Skin of body (tissue), 3 donors: ENCODE measurements at places on chromosomes 3 and 15.
A peak's percentile ranks its signal among the peaks of the same experiment; 100 is the strongest.

GRCh38 chr15:39031596-39031995, 467.0 kb upstream of the RASGRP1 start:
- DNase-seq = no peak

GRCh38 chr3:37729119-37729518, 132.6 kb upstream of the CTDSPL start:
- DNase-seq = no peak

DNA sequence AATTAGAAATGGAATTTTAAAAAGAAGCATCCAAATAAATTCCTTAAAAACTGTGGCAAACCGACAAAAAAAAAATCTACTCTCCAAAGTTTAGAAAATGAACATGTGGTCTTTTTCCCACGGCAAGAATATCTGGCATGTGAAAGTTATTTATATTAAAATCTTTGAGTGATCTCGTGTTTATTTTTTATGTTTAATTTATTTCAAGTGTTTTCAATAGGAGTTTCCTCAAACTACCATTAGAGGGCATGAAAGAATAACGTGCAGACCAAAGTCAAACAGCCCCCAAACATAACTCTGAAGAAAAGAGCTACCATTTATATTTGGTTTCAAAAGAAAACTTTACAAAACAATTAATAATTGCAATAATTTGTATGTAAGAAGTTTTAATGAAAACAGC, 286.4 kb downstream of the ZIC4 start:
- peak; percentile 20 for DNase-seq

DNA sequence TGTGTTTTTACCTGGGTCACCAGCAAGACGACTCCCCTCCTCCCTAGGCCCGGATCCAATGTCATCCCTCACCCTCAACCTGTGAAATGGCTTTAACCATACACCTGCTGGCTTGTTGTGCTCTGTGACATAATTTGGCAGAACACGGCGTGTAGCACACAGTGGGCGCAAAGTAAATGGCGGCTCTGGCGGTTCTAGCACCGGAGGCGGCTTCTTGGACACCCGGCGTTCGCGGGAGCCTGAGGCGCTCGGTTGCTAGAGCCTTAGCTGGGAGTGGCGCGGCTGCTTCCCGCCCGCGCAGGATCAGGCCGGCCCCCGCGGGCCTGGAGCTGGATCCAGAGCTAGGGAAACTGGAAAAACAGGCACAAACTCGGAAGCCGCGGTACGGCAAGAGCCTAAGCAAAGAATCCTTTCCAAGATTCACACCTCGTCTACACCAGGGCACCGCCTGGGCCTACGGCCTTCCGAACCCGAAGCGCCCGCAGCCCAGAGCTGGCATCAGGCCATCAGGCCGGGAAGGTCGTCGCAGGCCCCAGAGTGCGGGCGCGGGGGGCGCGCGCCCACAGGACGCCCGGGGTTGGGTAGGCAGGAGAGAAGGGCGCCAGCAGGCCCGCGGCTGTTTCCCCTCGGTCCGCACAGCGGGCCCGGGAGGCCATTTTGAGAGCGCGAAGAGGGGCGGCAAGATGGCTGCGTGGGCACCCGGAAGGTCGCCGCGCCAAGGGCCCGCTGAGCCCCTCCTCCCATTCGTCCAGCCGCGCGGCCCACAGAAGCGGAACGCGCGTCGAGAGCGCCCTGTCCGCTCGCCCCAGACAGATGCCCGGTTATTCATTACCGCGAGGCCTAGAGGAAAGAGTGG, 43.9 kb upstream of the POLG start:
- no peak for DNase-seq

DNA sequence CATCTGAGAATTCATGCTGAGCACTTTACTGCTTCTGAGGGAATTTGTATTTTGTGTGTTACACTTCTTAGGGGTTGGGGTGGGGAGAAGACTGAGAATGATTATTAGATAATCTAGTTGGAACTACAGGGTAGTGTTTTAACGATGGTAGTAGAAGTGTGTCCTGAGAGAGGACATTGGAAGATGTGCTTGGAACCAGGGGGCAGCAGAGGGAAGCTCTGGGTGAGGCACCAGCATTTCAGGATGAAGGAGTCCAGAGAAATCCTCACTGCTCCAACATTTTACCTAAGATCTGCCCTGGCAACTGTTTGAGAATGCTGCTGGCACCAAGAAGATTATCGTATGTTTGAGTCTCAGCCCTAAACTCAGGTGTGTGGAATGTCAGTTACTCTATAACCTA, 145.5 kb downstream of the SQOR start:
- no peak for DNase-seq

DNA sequence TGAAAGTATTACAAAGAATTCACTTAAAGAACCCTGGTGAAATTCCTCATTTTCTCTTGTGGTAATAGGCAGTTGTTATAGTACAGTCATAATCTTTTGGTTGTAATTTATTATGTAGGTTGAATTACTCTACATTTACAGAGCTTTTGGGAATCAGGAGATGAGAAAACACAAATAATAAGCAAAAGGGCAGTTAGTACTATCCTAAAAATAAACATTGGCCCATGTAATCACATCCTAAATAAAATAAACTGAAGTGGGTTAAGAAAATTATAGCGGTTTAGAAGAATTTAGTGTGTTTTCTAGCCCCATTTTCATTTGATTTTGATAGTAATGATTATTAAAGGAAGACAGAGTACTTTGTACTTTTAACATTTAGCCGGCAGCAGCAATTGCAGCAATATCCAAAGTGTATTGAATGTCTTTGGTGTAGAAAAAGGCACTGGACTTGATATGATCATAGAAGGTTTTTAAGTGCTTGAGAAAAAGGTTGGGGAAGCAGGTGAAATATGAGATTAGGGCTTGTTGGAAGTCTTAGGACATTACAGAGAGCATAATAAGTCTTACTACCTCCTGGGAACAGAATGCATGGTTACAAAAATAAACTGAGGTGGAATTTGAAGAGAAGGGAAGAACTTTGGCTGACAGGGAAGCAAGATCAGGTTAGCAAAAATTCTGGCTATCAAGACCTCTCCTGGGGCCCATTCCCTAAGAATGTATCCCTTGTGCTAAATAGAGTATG, 79.9 kb downstream of the MBNL1 start:
- DNase-seq = no peak

GRCh38 chr3:158809642-158810041, 7.8 kb downstream of the MFSD1 start:
- DNase-seq = no peak

DNA sequence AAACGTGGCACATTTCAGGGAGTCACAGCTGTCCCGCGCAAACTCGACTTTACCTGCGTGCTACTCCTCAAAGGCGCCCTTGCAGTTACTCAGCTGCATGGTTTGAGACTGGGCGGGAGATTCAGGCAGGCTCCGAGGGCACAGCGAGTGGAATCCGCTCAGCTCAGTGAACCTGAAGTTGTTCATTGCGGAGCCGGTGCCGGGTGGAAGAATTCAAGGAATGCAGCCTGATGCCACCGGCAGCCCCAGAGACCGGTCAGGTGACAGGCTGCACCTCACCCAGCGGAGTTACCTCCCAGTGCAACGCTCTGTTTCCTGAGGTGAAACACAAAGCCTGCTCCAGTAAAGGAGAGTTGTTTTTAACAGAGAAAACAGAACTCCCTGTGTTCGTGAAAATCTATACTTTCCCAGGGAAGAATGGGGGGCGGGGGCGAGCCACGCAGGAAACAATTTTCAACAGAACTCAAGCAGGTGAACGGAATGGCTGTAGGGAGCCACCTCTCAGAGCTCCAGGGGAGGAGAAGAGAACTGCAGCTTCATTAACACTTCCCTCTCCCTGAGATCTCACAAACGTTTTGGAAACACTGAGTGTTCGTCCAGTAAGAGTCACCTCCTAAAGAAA, 3.8 kb downstream of the VEPH1 start:
- DNase-seq = no peak

GRCh38 chr3:55564726-55565125, 77.6 kb upstream of the WNT5A start:
- no peak for DNase-seq

- no peak for DNase-seq
These were observed 29.8 kb upstream of the TSC22D2 start for GRCh38 chr3:150378301-150378748.

DNA sequence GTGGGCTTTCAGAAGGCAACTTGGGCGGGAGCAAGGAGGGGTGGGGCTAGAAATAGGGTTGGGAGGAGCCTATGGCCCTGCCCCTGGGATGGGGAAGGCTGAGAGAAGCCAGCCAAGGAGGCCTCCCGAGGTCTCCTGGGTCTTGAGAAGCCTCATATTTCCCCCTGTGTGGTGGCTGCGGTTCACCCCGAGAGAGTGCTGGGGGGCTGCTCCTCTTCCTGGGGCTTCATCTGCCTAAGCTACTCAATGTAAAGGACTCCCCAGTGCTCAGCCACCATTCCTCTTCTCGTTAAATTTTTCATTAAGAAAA, 174.3 kb downstream of the SMAD6 start:
- DNase-seq = no peak

DNA sequence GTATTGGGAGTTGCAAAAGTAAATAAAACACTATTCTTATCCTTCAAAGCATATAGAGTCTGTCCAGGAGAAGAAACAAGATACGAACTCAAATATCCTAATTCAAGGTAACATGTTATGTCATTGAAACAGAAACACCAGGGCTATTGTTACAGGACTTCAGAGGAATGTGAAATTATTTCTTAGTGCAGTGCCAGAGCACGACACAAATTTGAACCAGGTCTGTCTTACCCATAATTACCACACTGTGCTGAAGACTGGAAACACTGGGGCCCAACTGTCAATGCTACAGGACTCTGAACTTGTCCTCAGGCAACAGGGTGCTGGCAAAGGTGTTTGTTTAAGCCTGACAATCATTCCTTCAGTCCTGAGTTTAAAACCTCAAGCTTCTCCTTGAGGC, 633.6 kb upstream of the UBE2E2 start:
- DNase-seq = no peak

GRCh38 chr3:153752405-153753027, 368.7 kb upstream of the ARHGEF26 start:
- no peak for DNase-seq

DNA sequence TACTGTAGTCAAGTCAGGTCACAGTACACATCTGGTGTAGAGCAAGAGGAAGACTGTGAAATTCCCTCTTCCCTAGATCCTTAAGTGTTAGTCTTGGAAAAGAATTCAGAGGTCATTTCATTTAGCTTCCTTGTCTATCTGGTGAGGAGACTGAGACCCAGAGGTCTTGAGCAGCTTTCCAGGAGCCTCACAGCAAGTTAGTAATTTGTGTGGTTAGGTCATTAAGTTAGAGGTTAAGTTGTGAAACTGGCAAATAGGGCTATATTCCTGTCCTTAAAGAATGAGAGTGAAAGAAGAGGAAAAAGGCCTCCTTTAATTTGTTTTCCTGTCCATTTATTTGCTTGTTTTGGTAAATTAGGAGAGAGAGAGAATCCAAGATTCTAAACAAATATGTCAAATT, 9.0 kb downstream of the PODXL2 start:
- DNase-seq = no peak

- no peak for DNase-seq
These were observed 63.0 kb upstream of the TIMP4 start for GRCh38 chr3:12221663-12222062.

- no peak for DNase-seq
These were observed 303.6 kb upstream of the ARPP21 start for GRCh38 chr3:35335703-35336102.

DNA sequence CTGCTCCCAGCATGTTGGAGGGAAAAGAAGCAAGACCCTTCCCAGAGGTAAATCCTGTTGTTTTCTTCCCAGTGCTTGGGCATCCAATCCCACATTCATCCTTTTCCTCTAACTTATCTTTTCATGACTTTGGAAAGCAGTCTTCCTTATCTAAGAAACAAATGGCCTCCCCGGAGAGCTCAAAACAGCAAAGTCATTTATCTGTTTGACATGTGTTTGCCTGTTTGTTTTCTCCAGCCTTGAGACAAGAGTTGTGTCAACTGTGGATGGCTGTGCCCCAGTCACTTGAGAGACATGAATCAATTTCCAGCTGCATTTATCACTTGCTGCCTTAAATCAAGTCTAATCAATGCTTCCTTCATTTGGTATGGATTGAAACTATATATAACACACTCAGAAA, 103.9 kb downstream of the SHQ1 start:
- no peak for DNase-seq

DNA sequence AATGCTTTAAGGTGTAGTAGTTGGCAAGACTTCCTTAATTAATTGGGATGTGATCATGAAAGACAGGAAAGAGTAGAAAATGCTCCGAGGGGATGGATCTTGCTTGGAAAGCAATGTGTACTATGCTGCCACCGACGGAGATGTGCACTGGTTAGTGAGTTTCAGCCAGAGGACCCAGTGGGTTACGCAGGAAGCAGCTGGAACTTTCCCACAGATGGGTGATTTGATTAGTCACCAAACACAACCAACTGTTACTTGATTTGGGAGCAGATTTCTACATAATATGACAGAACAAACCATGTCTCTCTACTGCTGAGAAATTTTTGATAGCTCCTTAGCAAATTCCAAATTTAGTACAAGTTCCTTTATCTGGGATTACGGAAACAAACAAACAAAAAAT, 245.4 kb upstream of the MCTP2 start:
- DNase-seq = no peak

- DNase-seq = no peak
These were observed 12.8 kb downstream of the PXK start for GRCh38 chr3:58345457-58345856.

- DNase-seq = no peak
These were observed 102.4 kb downstream of the ARRDC4 start for GRCh38 chr15:98062869-98063268.

DNA sequence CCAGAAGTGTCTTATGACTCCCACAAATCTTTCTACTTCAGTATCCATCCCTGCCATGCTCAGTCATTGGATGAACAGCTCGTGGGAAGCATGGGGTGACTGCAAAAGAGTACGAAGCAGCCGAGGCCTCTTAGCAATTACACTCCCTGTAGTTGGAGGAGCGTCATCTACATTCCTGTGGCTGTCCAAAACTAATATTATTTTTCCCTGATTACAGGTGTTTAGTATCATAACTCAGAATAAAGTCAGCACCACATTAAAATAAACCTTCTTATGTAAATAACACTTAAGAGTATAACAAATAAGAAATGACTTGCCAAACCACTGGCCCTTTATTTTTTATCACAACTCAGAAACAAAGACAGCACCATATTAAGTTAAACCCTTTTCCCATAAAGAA, 141.5 kb downstream of the PLOD2 start:
- no peak for DNase-seq

DNA sequence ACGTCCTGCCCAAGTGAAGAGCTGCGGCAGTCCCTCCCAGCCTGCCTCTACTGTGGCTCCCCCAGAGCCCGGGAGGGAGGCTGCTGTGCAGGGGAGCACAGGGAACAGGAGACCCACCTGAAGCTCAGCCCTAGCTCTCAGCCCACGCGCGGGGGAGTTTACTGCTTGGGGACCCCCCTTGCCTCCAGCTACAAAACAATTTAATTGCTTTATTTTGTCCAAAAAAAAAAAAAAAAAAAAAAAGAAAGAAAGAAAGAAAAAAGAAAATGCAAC, 78.1 kb downstream of the CLDN11 start:
- DNase-seq = no peak

- no peak for DNase-seq
These were observed 247.5 kb downstream of the NR1D2 start for GRCh38 chr3:24192469-24193056.

GRCh38 chr3:109125902-109126301, 8.0 kb upstream of the MORC1 start:
- no peak for DNase-seq

- peak; percentile 68 for DNase-seq
These were observed 35.4 kb upstream of the ATG7 start for GRCh38 chr3:11236588-11237461.
